Left lung (tissue), 14 donors: ENCODE measurements at places on chromosomes 12 and 14. TPM values are rescaled to one million over a fixed set of nuclear protein-coding genes. Genes with fewer than 3 reads are reported as not detected.

GUCY2C gene
- 0.44 TPM for polyA plus RNA-seq

GRCh38 chr14:74438351-74438915, 12.4 kb upstream of the SYNDIG1L start:
- DNase-seq, result no peak

GRCh38 chr12:47863985-47864384, 40.8 kb downstream of the VDR start:
- DNase-seq, result no peak

DNA sequence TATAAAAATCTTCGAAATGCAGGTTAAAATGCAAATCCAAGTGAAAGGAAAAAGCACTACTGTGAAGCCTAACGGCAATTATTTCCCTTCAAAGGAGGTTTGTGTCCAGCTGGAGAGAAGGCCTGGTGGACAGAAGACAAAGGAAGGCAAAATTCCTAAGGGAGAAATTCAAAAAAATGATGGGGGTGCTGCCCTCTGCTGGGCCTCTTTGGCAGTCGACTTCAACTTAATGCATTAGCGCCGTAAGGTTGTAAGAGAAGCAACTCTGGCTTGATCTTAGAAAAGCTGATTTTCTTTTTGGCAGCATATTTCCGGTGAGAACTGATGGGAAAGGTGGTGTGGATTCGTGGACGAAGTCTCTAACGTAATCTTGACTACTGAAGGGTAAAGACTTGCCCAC, 34.3 kb upstream of the CHFR start:
- no peak for DNase-seq

GRCh38 chr12:57868221-57868620, 21.7 kb upstream of the CTDSP2 start:
- no peak for DNase-seq

DNA sequence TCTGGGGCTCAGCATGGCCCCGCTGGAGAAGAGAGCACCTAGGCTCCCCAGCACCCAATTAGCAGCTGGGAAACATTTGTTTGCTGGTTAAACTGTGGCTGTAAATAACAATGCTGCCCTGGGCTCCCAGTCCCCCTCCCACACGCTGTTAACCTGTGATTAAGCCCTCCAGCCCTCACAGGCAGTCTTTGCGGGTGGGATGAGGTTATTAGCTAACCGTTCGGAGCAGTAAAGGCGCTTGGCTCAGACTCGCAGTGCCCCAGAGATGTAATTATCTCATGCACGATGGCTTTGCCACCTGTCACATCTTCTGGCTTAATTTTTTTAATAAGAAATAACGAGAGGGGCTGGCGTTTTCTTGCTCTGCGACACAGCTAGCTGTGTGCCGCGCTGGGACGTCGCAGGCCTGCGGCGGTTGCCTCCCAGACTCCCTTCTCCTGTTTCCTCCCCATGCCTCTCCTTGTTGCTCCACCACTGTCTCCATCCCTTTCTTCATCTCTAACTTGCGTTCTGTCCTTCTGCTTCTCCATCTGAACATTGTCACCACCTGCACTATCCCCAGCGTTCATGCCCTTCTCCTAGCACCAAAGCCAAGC, 239.2 kb upstream of the FKBP4 start:
- DNase-seq, result no peak

- no peak for DNase-seq
Measured at GRCh38 chr14:32197919-32198318, 3.9 kb upstream of the RNU6-7 start.

DNA sequence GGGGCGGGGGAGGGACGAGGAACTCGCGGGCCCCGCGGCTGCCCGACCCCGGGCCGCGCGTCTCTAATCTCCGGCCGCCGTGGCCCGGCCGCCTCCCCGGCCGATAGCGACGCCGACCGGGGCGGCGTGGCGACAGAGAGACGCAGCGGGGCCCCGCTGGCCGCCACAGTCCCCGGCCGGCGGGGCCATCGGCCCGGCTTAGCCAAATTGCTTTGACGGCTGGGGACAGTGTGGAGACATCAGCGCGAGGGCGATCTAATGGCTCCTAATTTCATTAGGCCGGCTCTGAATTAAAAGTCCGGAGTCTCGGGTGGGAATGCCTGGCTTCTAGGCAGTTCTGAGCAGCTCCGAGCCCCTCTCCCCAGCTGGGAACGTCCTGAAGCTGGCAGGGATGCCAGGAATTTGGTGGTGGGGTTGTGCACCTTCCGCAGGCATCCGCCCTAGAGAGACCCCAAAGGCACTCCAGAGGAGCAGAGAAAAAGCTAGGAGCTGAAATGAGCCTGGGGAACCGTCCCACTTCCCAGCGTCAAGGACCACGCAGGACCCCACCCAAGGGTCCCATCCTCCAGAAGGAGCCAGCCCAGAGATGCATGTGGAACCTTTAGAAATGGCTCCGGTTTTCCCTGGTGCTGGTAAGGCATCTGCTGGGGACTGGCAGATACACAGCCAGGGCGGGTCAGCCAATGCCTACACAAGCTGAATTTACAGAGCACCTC, 9.6 kb downstream of the TBX5 start:
- no peak for DNase-seq
